ENCODE measurements at places on chromosomes 13 and 19. TPM values are rescaled to one million over a fixed set of nuclear protein-coding genes. Genes with fewer than 3 reads are reported as not detected.

Gene MAST1
- 11.9 TPM for total RNA-seq

GRCh38 chr13:111278743-111279652, 41.4 kb upstream of the TEX29 start:
- no peaks in the 10 kb centered on the region for H3K4me1 ChIP-seq
- H3K4me3 ChIP-seq: no peak overlapping the region
- DNase-seq: no peak
- H3K36me3 ChIP-seq: peaks cover 12% of the 10 kb centered on the region
- no peak overlapping the region for H3K27ac ChIP-seq
- H3K27me3 ChIP-seq: no peaks in the 10 kb centered on the region

DNA sequence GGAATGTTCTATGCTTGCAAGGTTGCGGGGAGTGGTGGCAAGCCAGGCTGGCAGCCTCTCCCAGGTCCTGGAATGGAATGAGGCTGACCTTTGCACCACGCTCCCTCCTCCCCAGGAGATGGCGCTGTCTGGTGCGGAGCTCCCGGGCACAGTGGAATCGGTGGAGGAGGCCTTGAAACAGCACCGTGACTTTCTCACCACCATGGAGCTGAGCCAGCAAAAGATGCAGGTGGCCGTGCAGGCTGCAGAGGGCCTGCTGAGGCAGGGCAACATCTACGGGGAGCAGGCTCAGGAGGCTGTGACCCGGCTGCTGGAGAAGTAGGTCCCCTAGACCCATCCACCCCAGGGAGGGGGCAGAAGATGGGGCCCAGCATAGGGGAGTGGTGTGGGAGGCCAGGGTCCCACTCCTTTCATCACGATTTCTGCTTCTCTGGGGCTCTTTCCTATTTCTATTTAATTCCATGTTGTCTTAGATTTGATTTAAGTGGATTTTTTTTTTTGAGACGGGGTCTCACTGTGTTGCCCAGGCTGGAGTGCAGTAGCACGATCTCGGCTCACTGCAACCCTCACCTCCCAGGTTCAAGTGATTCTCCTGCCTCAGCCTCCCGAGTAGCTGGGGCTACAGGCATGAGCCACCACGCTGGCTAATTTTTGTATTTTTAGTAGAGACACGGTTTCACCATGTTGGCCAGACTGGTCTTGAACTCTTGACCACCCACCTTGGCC, 53.2 kb upstream of the SHKBP1 start:
- peaks cover 4% of the 10 kb centered on the region for H3K27me3 ChIP-seq
- no peak overlapping the region for H3K27ac ChIP-seq
- no peak overlapping the region for H3K4me3 ChIP-seq
- DNase-seq: peak; percentile 75
- no peaks in the 10 kb centered on the region for H3K36me3 ChIP-seq

Gene CABP5
- not detected for total RNA-seq

GRCh38 chr19:50963381-50963780, 6.0 kb downstream of the KLK6 start:
- H3K36me3 ChIP-seq: peaks cover 49% of the 10 kb centered on the region
- DNase-seq: no peak
- peaks cover 24% of the 10 kb centered on the region for H3K4me1 ChIP-seq
- H3K27me3 ChIP-seq: no peaks in the 10 kb centered on the region
- H3K27ac ChIP-seq: no peak overlapping the region

DNA sequence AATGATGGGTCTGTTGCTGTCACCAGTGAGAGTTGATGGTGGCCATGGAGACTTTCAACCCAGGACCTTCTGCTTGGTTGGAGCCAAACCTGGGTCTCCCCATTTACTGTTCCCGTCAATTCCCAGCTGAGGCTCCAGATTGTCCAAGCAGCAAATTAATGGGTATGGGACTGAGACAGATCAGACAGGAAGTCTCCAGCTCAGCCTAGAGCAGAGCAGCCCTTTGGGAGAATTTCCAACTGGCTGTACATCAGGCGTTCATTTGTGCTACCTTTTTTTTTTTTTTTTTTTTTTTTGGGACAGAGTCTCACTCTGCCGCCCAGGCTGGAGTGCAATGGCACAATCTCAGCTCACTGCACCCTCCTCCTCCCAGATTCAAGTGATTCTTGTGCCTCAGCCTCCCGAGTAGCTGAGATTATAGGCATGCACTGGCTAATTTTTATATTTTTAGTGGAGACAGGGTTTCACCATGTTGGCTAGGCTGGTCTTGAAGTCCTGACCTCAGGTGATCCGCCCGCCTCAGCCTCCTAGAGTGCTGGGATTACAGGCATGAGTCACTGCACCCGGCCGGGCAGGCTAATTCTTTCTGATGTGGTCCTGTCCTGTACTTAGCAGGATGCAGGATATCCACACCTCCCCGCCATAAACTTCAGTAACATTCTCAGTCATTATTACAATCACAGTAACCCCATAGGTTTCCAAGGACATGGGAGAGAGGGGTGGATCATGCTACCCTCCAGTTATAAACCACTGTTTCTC, 9.3 kb downstream of the MAP3K10 start:
- no peak overlapping the region for H3K27ac ChIP-seq
- H3K27me3 ChIP-seq: no peaks in the 10 kb centered on the region
- H3K36me3 ChIP-seq: no peaks in the 10 kb centered on the region

Gene SOHLH2
- 2.3 TPM for total RNA-seq

DNA sequence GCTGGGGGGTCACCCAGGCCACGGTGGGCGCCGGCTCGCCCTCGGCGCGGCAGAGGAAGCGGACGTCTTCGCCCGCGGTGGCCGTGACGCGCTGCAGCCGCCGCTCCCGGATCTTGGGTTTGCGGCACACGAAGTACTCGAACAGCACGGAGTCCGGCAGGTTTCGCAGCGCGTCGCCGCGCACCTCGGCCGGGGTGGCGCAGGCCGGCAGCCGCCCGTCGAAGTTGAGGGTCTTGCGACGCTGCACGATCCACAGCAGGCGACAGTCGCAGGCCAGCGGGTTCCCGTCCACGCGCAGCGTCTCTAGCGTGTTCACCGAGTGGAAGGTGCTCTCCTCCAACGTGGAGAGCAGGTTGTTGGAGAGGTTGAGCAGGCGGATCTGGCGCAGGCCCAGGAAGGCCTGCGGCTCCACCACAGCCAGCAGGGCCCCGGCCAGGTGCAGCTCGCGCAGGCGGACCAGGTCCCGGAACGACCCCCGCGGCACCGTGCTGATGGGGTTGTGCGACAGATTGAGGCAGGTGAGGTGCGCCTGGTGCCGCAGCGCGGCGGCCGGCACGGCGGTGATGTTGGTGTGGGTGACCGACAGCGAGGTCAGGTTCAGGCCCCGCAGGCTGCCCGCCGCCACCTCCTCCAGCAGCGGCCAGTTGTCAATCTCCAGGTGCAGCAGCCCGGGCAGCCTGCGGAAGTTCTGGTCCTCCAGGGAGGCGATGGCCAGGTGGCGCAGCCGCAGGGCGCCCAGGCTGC, 8.6 kb upstream of the PEAK3 start:
- no peak for DNase-seq
- H3K27ac ChIP-seq: no peak overlapping the region
- no peak overlapping the region for H3K4me3 ChIP-seq
- no peaks in the 10 kb centered on the region for H3K27me3 ChIP-seq
- H3K36me3 ChIP-seq: no peaks in the 10 kb centered on the region

GRCh38 chr19:57363688-57364181, 384 bp downstream of the TRAPPC2B start:
- peaks cover 1% of the 10 kb centered on the region for H3K36me3 ChIP-seq
- DNase-seq: no peak
- H3K4me1 ChIP-seq: peaks cover 6% of the 10 kb centered on the region
- H3K27ac ChIP-seq: peak overlapping the region; percentile 47
- peak overlapping the region; percentile 72 for H3K4me3 ChIP-seq
- H3K27me3 ChIP-seq: no peaks in the 10 kb centered on the region

- H3K27ac ChIP-seq: no peak overlapping the region
- no peaks in the 10 kb centered on the region for H3K4me1 ChIP-seq
- no peak overlapping the region for H3K4me3 ChIP-seq
- no peaks in the 10 kb centered on the region for H3K36me3 ChIP-seq
Observed at GRCh38 chr19:55027472-55028337, 10.4 kb downstream of the GP6 start.

Gene ALOX5AP
- total RNA-seq: not detected

GRCh38 chr13:44244288-44244687, 129.3 kb upstream of the SERP2 start:
- H3K27ac ChIP-seq: no peak overlapping the region
- H3K4me1 ChIP-seq: peaks cover 22% of the 10 kb centered on the region
- no peaks in the 10 kb centered on the region for H3K36me3 ChIP-seq

Gene GPC5
- total RNA-seq: not detected

Gene GAMT
- total RNA-seq: 30.9 TPM

DNA sequence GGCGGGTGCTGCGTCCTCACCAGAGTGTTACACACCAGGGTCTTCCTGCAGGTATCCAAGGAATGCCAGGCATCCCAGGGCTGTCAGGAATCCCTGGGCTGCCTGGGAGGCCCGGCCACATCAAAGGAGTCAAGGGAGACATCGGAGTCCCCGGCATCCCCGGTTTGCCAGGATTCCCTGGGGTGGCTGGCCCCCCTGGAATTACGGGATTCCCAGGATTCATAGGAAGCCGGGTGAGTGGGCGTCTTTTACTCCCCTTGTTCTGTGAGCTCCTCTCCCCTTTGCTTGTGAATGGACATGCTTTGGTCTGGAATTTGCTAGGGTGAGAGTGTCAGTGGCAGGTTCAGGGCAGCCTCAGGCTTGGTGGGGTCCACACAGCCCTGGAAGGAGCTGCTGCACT, 75.9 kb downstream of the RAB20 start:
- H3K27ac ChIP-seq: no peak overlapping the region
- peaks cover 20% of the 10 kb centered on the region for H3K27me3 ChIP-seq
- no peak overlapping the region for H3K4me3 ChIP-seq
- no peaks in the 10 kb centered on the region for H3K36me3 ChIP-seq

- 0 out of 2 replicates have a peak, but pooled peaks cover 12% of the 10 kb centered on the region for H3K4me1 ChIP-seq
- no peak overlapping the region for H3K4me3 ChIP-seq
- no peak for DNase-seq
- no peak overlapping the region for H3K27ac ChIP-seq
- H3K27me3 ChIP-seq: no peaks in the 10 kb centered on the region
- no peaks in the 10 kb centered on the region for H3K36me3 ChIP-seq
Observed at GRCh38 chr13:60509601-60510386, 112.8 kb downstream of the TDRD3 start.

DNA sequence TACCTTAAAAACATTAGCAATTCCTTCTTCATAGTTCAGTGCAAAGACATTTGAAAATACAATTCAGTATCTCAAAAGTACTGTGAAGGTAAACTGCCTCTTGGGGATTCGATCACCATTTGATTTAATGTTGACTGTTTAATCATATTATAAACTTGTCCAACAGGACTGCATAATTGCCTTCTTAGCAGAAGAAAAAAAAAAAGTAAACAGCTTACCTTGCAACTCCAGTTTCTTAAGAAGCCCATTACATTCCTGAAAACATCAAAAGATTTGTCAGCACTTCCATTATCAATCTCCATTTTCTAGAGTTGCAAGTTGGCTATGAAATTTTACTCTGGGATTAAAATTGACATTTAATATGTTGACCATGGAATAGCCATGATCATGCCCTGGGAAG, 1154.6 kb downstream of the OLFM4 start:
- peak; percentile 62 for DNase-seq
- no peak overlapping the region for H3K27ac ChIP-seq
- H3K36me3 ChIP-seq: no peaks in the 10 kb centered on the region
- no peak overlapping the region for H3K4me3 ChIP-seq
- 0 out of 2 replicates have a peak, but pooled peaks cover 5% of the 10 kb centered on the region for H3K4me1 ChIP-seq

DNA sequence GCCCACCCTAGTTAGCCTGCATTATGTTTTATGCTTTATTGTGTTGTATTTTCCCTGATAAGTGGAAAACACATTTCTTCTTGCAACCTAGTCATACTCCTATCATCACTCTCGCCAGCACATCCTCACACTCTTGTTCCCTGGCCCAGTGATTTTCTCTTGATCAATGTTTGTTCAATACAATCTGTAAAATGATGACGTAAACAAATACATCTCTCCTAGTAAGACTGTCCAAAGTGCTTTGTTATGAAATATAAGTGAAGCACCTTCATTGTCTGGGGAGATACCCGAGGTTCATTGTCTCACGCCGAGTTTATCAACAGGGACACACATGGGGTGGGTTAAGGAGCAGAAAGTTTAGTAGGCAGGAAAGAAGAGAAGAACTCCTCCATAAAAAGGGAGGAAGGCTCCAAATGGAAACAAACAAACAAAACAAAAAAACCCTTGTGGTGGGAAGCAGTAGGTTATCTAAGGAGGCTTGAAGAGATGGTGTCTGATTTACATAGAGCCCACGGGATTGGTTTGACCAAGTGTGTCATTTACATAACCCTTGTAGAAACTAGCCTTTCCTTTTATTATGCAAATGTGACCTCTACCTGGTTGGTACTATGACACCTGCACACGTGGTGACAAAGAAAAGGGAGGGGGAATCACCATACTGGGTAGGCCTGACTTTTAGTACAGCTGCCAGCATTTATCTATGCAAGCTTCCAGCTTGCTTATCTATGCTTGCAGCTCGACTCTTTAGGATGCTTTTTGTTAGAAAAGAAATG, 1317.9 kb upstream of the SPRY2 start:
- no peak overlapping the region for H3K27ac ChIP-seq
- DNase-seq: no peak
- no peaks in the 10 kb centered on the region for H3K36me3 ChIP-seq

Gene TYROBP
- total RNA-seq: not detected

GRCh38 chr19:50906217-50906616, 5.0 kb downstream of the KLK4 start:
- H3K27ac ChIP-seq: no peak overlapping the region
- peaks cover 27% of the 10 kb centered on the region for H3K27me3 ChIP-seq
- no peaks in the 10 kb centered on the region for H3K4me1 ChIP-seq
- DNase-seq: no peak

- H3K36me3 ChIP-seq: no peaks in the 10 kb centered on the region
- H3K27ac ChIP-seq: peak overlapping the region; percentile 70
- no peak overlapping the region for H3K4me3 ChIP-seq
- H3K4me1 ChIP-seq: peaks cover 23% of the 10 kb centered on the region
Observed at GRCh38 chr19:19487950-19488874, 27.1 kb downstream of the TSSK6 start.

Gene PLPP2
- total RNA-seq: 146 TPM

Gene ZIK1
- total RNA-seq: 2.2 TPM

Gene KRTDAP
- not detected for total RNA-seq

GRCh38 chr19:18590273-18591272, 2.0 kb downstream of the REX1BD start:
- H3K4me3 ChIP-seq: peak overlapping the region; percentile 79
- no peaks in the 10 kb centered on the region for H3K36me3 ChIP-seq

- H3K4me3 ChIP-seq: peak overlapping the region; percentile 13
- peak; percentile 88 for DNase-seq
- peaks cover 14% of the 10 kb centered on the region for H3K4me1 ChIP-seq
- H3K27ac ChIP-seq: peak overlapping the region; percentile 63
- H3K36me3 ChIP-seq: no peaks in the 10 kb centered on the region
Observed at GRCh38 chr19:15673176-15673654, 328 bp downstream of the CYP4F12 start.

Gene NLRP5
- not detected for total RNA-seq
